Panc1 (cell line): ENCODE measurements at places on chromosomes 12 and 14.
A peak's percentile ranks its signal among the peaks of the same experiment; 100 is the strongest.

DNA sequence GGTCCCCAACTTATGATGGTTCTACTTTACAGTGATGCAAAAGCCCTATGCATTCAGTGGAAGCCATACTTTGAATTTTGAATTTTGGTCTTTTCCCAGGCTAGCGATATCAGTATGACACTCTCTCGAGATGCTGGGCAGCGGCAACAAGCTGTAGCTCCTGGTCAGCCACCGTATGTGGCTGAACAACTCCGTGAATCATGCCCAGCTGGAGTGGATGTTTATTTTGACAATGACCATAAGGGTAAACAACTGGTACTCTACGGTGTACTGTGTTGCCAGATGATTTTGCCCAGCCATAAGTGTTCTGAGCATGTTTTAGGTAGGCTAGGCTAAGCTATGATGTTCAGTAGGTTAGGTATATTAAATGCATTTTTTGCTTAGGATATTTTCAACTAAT, 8.2 kb upstream of the ZNF410 start:
- no peak for DNase-seq

DNA sequence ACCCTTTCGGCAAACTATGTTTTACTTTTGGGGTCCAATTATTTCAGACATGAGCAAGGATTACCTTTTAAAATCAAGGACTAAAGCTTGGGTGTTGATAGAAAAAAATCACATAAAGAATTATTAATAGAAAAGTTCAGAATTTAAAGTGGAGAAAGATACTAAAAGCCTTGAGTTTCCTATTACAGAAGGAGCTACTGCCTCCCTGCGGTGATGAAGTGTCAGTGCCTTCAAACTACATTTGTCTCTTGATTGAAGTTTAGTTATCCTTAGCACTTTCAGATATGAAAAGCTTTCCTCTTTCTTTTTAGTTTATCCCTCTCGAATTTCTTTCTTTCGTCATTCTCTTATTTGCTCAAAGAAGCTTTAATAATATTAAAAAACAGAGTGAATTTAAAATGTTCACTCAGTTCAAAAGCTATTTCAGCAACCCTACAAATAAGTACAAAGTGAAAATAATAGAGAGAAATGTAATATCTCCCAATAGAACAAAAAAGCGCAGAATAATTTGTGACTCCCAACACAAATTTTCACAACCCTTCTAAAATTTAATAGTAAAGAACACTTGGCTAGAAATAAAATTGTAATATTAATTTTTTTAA, 87.6 kb downstream of the SEC23A start:
- peak; percentile 8 for DNase-seq

DNA sequence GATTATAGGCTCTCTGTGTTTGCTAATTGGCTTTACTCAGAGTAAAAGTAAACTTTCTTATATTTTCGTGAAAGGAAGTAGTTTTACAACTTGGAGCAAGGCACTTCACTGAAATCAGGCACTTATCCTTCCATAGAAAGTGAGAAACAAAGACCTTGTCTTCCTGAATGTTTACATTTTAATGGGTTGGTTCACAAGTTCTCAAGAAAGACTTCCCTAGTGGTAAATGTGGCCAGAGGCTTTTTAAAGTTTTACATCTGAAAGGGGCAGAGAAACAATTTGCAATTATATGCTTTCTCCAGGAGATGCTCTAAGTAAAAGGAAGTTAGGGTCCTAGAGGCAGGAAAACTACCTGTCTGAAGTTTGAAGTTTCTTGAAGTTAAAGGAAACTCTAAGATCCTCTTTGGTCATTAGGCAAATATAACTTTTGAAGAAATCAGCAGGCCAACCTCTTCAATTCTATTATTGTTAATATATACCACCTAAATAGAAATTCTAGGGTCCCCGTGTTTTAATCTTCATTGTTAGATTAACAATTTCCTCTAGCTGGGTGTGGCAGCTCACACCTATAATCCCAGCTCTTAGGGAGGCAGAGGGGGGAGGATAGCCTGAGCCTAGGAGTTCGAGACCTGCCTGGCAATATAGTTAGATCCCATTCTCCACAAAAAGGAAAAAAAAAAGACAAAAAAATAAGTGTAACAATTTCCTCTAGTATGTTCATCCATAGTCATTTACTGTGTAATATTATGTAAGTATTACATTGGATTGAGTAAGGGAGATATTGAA, 644.9 kb upstream of the FOXG1 start:
- no peak for DNase-seq

DNA sequence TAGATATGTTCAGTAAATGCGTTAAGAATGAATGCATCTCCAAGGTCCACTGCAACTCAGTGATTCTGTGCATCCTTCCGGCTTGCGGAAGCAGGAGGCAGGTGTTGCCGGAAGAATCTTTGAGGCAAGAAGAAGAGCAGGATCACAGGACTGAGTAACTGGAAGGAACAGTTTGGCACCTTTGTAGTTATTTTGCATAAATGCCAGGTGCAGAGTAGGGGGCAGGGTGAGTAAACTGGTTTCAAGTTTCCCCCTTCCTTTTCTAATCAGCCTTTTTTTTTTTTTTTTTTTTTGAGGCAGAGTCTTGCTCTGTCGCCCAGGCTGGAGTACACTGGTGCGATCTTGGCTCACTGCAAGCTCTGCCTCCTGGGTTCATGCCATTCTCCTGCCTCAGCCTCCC, 22.3 kb downstream of the DYRK4 start:
- DNase-seq, result no peak

- no peak for DNase-seq
These were observed 14.8 kb downstream of the SH2B3 start for GRCh38 chr12:111420494-111420893.

DNA sequence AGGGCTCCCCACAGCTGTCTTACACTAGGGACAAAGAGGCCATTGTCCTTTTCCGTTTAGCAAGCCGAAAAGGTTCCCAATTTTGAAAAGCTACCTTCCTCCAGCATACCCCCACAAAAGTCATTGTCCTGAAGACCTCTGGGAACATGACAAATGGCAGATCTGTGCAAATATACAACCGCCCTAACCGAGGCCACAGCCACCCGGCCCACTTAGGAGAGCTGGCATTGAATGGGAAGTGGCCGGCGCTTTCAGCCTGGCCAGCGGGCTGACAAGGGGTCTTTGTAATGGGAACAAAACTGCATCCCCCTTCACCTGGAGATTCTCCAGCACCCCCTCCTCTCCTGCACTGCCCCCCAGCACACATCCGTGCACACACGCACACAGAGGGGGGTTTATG, 48.1 kb upstream of the VASH1 start:
- no peak for DNase-seq

DNA sequence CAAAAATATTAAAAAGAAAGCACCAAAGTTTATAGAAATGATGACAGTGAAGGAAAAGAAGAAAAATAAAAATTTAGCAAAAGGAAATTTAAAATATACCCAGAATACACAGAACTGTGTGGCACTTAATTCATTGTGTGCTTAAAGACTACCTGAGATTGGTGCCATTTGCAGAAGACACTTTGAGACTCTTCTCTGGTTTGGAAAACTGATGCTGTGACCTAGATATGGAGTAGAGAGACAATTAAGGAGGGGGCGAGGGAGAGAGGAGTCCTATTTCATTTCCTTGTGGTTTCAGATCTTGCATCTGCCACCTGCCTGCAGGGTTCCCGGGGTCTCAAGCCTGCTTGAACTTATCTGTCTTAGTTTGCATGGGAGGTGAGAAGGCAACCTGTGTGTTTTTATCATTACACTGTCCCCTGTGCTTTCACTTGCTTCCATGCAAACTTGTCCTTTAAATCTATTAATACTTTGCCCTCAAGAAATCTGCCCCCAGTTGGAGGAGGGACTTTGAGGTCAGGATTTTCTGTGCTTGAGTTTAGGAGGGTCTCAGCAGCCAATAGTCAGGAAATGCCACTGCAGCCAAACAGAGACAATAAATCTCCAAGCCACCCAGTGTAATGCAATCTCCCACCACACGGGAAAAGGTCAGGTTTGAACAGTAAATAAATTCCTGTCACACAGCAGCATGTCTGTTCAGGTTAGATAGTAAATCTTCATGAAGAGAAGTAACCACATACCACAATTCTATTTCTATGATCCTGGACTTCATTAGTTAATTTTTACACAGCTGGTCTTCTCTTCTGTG, 119.4 kb downstream of the CAND1 start:
- DNase-seq, result no peak

GRCh38 chr12:124994437-124994975, 1.1 kb downstream of the BRI3BP start:
- no peak for DNase-seq

DNA sequence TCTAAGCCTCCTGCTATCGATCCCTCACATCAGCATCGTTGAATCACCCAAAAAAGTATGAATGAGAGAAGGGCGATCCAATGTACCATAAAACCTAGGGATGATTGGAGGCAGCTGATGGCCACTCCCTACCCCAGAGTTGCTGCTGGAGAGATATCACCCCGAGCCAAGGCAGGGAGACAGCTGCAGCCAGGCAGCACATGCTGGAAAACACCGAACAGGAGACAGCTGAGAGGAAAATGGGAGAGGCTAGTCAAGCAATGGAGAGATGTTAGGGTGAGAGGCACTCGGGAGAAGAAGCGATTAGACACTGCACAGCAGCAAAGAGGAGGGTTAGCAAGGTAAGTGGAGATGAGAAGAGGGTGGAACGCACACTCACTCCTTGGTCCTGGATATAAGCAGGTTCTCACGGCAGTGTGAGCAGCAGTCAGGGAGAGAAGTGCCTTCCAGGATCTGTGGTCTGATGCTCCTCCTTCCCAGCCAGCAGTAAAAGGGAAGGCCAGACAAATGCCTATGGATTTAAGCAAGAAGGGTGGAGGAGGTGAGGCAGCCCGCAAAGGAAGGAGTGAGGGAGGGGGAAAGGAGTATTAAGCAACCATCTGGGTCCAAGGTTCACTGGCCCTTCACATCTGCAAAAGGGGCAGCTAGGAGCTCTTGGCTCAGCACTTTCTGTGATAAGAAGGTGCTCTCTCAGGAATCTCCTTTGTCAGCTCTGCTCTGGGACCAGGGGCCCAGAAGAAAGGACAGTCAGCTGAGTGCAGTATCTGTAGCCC, at the start of gene SLC7A7:
TSS of gene SLC7A7 (minus strand) at position 495 of the 773 bp plus-strand sequence. CDS start 2,037 bp downstream, outside the sequence.
- DNase-seq, result no peak

- DNase-seq, result no peak
These were observed 94.4 kb downstream of the FIGNL2 start for GRCh38 chr12:51753980-51754675.

GRCh38 chr12:10701843-10702242, 21.3 kb downstream of the YBX3 start:
- DNase-seq, result no peak

DNA sequence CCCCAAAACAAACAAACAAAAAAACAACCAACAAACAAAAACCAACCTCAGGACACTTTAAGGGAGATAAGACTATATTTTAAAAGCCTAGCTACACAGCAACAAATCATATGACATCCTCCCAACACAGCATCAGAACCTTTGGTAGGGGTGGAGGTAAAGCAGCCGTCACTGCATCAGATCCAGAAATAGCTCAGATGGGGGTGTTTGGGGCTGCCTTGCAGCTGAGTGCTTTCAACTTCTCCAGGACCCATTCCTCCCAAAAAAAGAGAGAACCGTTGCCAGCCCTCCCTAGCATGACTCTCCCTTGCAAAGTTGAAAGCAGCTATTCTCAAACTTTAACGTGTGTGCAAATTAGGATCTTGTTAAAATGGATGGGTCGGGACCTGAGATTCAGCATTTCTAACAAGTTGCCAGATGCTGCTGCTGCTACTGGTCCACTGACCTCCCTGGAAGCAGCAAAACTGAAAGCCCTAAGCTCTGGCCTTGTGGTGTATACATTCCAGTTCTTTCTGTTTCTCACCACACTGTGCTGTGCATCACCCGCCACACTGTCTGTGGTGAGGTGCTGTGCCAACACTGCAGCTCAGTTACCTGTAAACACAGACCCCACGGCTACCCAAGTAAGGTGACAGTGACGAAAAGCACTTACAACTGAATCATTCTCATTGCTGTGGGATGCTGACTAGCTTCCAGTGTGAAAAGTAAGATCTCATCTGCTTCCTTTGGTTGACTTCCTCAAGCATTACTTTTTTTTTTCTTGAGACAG, 54.0 kb downstream of the SLC38A1 start:
- DNase-seq, result no peak

DNA sequence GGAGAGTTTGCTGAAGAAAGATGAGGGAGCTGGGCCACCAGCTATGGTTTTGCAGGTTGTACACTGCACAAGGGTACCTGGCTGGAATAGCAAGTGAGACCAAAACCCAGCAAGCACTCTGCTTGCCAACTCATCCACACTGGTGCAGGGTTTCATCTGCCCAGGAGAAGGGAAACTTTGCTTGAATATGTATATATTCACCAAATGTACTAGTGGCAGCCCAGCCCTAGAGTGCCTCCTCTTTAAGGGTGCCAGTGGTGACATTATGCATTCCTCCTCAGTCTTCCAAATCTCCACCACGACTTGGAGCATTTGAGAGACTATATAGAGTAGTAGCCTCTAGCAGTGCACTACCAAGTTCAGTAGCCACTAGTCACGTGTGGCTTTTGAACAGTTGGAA, 136.8 kb downstream of the LLPH start:
- no peak for DNase-seq

DNA sequence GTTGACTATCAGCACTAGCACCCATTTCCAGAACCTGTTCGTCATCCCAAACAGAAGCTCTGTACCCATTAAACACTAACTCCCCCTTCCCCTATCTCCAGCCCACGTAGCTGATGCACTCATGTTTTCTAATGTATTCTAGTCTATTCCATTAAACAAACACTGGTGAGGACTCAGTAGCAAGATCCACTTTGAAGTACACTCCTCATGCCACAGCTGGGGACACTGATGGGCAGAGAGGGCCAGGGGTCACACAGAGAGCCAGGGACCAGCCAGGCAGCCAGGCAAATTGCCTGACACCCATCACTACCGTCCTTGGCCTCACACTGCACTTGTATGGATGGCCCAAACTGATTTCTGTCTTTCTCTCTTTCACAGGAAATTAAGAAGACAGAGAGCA, 269.9 kb upstream of the DIO3 start:
- no peak for DNase-seq

- no peak for DNase-seq
These were observed 63.5 kb upstream of the MBIP start for GRCh38 chr14:36383767-36384431.

DNA sequence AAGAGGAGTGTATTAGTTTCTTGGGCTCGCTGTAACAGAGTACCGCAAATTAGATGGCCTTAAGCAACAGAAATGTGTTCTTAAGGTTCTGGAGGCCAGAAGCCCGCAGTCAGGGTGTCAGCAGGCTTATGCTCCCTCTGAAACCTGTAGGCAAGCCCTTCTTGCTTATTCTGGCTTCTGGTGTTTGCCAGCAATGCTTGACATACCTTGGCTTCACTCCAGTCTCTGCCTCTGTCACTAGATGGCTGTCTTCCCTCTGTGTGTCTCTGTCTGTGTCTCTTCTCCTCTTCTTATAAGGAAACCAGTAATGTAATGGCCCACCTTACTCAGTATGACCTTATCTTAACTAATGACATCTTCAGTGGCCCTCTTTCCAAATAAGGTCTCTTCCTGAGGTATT, 85.1 kb downstream of the DERA start:
- no peak for DNase-seq

GRCh38 chr14:22099942-22100763, 426.5 kb upstream of the OR4E1 start:
- peak; percentile 53 for DNase-seq
